Stimulated activated CD8-positive, alpha-beta memory T cell treated with anti-CD3 and anti-CD28 coated beads, Interleukin-7, amount 100 ng/mL, for 48 hours (primary cell): ENCODE measurements at places on chromosomes 7 and 10.

DNA sequence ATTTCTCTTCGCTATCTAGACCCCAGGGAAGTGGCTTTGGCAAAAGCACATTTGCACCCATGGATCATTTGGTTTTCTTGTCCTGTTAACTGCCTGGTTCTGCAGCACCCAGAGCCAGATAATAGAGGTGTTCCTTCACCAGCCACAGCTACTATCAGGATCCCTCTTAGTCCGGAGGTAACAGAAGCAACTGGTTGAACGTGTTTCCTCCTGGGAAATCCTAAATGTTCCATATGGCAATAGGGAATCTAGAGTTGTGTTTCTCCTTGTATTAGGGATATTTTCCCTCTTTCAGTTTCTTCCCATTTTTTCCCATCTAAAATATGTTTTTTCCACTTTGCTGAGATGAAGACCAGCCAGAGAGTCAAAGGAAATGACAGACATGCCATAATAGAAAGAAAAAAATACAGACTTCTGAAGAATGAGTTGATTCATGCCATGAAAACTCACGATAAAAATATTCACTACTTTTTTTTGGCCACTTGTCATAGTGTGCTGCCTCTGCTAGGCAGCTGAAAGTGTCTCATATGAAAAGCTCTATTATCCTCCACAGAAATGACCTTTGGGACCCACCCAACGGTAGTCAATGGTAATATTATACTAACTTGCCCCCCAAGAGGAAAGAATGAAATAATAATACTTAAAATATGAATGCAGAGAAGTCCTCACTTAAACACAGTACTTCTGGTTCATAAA lies 472.8 kb downstream of the KCNMA1 start:
- no peak for DNase-seq

DNA sequence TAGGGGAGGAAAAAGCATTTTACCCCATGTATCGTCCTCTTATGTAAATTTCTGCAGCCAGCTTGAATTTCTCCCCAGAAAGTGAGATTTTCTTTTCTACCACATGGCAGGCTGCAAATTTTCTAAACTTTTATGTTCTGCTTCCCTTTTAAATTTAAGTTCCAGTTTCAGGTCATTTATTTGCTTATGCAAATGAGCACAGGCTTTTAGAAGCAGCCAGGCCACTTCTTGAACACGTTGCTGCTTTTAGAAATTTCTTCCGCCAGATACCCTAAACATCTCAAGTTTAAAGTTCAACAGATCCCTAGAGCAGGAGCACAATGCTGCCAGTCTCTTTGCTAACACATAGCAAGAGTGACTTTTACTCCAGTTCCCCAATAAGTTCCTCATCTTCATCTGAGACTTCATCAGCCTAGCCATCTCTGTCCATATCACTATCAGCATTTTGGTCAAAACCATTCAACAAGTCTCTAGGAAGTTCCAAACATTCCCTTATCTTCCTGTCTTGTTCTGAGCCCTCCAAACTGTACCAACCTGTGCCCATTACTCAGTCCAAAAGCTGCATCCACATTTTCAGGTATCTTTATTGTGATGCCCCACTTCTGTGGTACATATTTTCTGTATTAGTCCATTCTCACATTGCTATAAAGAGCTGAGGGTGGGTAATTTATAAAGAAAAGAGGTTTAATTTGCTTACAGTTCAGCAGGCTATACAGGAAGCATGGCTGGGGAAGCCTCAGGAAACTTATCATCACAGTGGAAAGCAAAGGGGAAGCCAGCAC lies 16.3 kb downstream of the EZH2 start:
- DNase-seq, result no peak

GRCh38 chr10:121368347-121369025 lies 229.8 kb downstream of the FGFR2 start:
- DNase-seq, result no peak

- no peak for DNase-seq
Observed at GRCh38 chr7:641269-641671, 85.2 kb upstream of the DNAAF5 start.

GRCh38 chr10:98950106-98950505 lies 285.5 kb downstream of the HPSE2 start:
- DNase-seq, result no peak

DNA sequence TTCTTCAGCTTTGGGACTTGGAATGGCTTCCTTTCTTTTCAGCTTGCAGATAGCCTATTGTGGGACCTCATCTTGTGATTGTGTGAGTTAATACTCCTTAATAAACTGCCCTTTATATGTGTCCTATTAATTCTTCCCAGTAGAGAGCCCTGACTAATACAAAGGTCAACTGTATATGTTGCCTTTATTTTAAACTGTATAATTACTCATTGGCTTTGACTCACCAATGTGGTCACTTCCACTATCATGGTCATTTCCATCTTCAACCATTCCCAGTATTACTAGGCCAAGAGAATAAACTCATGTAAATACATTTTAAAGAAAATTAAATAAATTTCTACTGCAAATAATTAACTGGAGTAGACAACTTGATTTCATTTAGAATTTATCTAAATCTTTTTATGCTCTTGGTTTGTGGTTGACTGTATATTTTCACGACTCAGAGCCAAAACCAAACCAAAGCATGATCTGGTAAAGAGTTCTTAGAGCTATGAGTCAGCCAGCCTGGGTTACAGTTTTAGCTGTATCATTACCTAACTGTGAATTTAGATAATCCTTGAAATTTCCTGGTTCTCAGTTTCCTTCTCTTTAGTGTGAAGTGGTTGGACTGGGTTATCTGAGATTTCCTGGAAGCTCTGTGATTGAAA lies 188.4 kb downstream of the PPP1R3A start:
- DNase-seq, result no peak

DNA sequence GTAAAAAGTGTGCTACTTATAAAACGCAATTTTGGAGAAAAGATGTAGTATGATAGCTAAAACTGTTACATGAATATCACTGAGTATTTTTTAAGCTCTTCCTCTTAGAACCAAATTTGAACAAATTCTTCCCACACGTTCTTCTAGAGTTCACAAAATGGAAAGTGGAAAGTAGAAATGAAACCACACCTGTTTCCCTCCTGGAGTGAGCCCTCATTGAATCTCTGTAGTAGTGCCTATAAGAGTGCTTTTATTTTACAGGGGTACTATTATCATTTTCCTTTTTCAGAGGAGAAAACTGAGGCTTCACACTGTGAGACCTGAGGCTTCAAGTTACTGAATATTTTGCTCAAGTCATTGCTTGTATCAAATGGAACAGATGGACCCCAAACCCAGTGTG lies 393.0 kb downstream of the NRG3 start:
- no peak for DNase-seq

DNA sequence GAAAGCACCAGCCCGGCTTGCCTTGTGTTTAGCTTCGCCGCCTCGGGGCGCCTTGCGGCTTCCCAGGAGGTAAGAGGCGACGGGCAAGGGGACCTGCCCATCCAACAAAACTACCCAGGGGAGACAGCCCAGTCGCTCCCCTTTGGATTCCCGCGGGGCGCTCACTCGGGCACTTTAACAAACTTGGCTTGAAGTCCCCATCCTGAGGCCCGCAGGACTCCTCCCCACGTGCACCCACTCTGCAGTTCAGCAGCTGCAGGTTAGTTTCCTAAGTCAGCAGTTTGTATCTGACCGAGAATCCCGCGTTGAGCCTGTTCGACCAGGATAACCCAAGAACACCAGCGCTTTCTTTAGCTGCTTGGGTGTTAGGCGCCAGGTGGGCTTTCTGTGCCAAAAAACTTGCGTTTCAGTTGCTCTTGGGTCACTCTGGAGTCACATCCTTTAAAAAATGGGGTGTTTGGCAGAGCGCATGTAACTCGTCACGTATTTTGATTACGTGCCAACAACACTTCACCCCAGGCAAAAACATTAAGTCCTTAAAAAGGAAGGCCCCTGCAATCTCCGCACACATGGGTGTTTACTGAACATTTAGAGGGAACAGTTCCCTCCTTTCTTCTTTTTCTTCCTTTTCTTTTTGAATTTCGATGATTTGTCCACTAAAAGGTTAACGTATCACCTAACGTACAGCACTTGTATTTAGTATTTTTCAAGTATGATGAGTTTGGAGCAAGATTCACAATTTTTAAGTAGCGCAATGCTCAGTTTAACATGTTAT lies 876 bp downstream of the DNAH11 start:
- DNase-seq, result no peak

GRCh38 chr7:158414486-158414961 lies 173.1 kb downstream of the PTPRN2 start:
- DNase-seq, result no peak

DNA sequence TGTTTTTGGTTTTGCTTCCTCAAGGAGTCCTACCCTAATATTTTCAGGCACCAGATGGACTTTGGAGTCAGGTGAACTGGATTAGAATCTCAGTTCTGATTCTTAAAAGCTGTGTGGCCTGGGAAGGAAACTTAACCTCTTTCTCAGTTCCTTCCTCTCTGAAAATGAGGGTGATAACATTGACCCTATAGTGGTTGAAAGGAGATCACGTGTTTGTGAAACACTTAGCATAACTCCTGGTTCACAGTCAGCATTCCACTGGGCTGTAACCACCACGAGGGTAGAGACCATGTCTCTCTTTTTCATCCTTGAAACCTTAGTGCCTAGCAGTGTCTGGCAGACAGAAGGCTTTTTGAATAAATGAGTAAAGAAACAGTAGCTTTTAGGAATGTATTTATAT lies 16.7 kb downstream of the LSMEM1 start:
- no peak for DNase-seq

- DNase-seq, result no peak
Observed at GRCh38 chr10:91012502-91012901, 91.6 kb upstream of the ANKRD1 start.

- no peak for DNase-seq
Observed at GRCh38 chr10:110840225-110840922, 31.4 kb upstream of the PDCD4 start.

DNA sequence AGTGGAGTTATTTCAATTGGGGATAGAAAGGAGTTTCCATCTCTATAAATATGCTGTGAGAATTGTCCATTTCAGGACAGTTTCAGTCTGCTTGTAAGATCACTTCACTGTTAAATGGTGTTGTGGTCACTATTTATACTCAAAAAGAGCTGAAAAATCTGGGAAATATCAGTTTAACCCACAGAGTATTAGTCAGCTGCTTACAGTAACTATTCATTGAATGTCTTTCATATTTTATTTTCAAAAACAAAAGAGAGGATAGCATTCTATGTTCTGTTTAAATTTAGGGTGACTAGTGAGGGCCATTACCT lies 85.4 kb upstream of the PLXDC2 start:
- no peak for DNase-seq

GRCh38 chr10:71868192-71868697 lies 17.2 kb upstream of the PSAP start:
- no peak for DNase-seq

DNA sequence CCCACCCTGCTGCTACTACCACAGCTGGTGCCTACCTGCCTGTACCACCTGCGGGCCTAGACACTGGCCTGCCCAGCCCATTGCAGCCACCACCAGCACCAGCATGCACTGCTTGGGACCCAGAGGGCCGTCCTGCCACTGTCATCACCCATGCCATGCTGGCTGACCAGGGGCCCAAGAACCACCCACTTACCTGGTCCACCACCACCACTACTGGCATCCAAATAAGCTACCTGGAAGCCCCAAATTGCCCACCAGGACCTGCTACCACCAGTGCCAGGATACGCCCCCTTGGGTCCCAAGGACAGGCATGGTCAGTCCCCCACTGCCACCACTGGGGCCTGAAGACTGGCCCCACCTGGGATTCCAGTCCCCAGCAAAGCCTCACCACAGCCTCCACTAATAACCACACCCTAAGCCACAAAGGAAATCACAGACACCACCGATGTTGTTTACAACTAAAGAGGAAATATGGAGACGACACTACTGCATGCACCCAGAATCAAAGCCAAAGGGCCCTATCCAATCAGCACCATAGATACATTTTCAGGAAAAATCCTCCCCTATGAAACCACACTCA lies 70.5 kb upstream of the DIP2C start:
- no peak for DNase-seq

- no peak for DNase-seq
Observed at GRCh38 chr10:75011221-75011620, 100.2 kb upstream of the SAMD8 start.

- DNase-seq, result no peak
Observed at GRCh38 chr10:73253225-73253555, 746 bp upstream of the MRPS16 start.

GRCh38 chr7:90267263-90267858 lies 22.4 kb downstream of the CFAP69 start:
- DNase-seq, result no peak

- no peak for DNase-seq
Observed at GRCh38 chr10:85621562-85621961, 745.0 kb downstream of the GRID1 start.

- no peak for DNase-seq
Observed at GRCh38 chr10:90837486-90837885, 20.4 kb downstream of the HTR7 start.

DNA sequence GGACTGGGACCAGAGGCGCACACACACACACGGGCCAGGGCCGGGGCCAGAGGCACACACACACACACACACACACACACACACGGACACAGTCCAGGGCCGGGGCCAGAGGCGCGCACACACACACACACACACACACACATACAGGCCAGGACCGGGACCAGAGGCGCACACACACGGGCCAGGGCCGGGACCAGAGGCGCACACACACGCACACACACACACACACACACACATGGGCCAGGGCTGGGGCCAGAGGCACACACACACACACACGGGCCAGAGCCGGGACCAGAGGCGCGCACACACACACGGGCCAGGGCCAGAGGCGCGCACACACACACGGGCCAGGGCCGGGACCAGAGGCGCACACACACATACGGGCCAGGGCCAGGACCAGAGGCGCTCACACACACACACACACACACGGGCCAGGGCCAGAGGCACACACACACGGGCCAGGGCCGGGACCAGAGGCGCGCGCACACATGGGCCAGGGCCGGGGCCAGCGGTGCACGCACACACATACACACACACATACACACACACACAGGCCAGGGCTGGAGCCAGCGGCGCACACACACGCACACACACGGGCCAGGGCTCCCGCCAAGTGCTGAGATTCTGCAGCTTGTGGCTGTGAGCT lies 268.8 kb downstream of the ELFN1 start:
- no peak for DNase-seq

- DNase-seq, result no peak
Observed at GRCh38 chr7:45625714-45626440, 51.7 kb downstream of the ADCY1 start.

- DNase-seq, result no peak
Observed at GRCh38 chr7:90688810-90689209, 92.7 kb downstream of the CDK14 start.

DNA sequence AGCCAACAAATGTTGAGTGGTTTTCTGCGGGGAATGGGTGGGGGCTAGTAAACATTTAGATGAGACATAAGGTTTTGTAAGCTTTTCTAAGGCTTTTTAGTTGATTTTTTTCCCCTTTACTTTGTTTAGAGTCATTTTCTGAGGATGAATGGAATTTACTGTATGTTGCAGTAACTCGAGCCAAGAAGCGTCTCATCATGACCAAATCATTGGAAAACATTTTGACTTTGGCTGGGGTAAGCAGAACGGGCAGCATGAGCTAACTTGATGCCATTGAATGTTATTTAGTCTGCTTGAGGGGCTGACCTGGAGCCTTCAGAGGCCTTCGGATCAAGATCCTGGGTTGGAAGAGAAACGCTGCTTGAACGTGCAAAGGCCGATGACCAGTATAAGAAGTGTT lies 37.3 kb downstream of the FBH1 start:
- DNase-seq, result no peak
